ENCODE measurements at places on chromosomes 4 and X.
A peak's percentile ranks its signal among the peaks of the same experiment; 100 is the strongest.

DNA sequence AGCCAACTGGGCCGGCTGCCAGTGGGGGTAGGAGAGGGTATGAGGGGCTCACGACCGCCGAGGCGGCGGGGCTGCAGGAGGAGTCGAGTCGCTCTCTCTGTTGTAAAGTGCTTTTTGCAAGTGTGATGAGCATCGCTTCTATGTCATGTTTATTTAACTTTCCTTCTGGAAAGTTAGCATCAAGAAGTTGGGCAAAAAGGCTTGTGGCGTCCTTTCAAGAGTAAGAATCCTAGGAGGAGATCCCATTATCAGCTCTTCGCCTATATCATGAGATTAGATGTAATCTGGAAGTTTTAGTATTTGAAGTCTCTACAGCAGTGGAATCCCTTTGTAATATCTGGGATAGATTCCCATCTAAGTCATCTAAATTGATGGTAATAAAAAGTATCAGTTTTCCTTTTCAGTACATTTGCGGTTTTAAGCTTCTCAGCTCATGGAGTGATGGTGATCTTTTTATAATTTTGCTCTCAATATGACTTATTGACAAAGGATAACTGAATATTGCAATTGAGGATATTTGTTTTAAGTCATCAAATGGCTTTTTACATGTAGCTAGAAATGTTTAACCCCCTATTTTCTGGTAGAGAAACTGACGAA lies 1.7 kb downstream of the GALNT7 start:
- no peak for DNase-seq

DNA sequence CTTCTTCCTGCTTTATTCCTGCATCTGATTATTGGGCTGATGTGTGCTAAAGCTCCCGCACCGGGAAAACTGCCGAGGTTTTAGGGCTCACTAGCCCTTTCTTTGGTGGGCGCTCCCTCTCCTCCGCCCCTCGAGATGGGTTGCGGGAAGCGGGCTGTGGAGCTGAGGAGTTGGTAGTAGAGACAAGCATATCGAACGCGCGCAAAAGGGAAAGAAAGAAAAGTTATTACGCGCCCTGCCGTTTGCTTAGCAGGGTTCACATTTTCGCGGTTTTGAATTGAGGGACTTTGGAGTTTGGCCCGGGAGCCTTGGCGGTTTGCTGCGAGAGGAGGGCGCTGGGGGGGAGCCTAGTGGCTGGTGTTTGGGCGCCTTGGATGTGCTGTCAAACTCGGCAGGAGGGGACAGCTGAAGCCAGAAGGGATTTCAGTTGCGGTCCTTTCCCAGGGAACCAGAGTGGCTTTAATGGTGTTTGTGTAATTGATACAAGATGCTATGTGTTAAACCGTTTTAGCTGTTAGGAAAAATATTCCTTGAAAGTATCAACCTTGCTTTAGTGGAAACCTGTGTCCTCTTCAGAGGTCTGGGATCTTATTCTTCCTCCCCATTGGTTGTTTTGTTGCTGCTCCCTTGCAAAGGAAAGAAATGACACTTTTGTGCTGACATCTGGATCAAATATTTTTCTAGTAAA lies 1.1 kb downstream of the GAB1 start:
- DNase-seq: peak; percentile 87

- DNase-seq: no peak
Observed at GRCh38 chrX:153307276-153308178, 14.0 kb downstream of the PNMA6F start.

GRCh38 chr4:2832309-2832980 lies 11.2 kb upstream of the ADD1 start:
- DNase-seq: peak; percentile 76

GRCh38 chrX:67546496-67547423 lies 2.9 kb downstream of the AR start:
- no peak for DNase-seq

DNA sequence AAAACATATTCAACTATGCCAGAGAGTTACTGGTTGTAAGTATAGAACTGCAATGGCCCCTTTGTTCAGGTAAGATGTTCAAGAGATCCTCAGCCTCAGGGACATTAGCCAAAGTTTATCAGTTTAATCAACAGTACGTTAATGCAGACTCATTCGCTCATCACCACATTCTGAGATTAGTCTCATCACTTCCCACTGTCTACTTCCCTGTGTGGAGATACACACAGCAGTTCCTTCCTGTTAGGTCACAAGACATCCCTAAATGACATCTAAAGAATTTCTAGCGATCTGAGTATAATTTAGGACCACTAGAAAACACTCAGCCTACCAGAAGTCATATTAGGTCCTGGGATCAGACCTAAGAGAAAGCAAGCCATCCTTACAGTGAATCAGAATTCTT lies 10.4 kb downstream of the SLC10A7 start:
- no peak for DNase-seq

GRCh38 chrX:12894074-12895030 lies 12.1 kb upstream of the TLR8 start:
- DNase-seq: no peak

DNA sequence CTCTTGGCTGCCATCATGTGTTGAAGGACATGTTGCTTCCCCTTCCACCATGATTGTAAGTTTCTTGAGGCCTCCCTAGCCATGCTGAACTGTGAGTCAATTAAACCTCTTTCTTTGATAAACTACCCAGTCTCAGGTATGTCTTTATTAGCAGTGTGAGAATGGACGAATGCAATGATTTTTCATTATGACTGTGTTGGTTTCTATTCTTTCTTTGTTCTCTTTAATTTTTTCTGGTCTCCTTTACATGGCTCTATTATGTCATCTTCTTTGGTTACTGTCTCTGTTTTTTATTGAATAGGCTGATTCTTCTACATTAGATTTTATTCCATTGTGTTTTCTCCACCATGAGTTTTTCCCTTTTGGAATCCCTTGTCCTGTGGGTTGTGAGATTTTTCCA lies 840.6 kb downstream of the TRAM1L1 start:
- DNase-seq: no peak

DNA sequence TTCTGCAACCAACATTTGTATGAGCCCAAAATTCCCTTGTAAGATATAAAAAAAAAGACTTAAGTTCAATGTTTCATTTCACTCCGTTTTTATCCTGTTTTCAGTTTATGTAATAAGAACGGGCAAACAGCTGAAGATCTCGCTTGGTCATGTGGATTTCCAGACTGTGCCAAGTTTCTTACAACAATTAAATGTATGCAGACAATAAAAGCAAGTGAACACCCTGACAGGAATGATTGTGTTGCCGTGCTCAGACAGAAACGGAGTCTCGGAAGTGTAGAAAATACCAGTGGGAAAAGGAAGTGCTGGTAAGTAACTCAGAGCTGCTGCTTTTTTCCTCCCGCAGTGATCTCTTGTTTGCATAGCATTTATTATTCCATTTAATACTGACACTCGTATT lies 2.8 kb downstream of the ANKRD37 start:
- no peak for DNase-seq

GRCh38 chr4:185210102-185210981 lies 944 bp downstream of the SNX25 start:
- no peak for DNase-seq

Data from mesenteric fat pad (tissue), 1 donor.